ENCODE measurements at places on chromosomes 12 and 14. TPM values are rescaled to one million over a fixed set of nuclear protein-coding genes. Genes with fewer than 3 reads are reported as not detected.

CRIP2 gene
- 68.5 TPM for total RNA-seq

GPD1 gene
- not detected for total RNA-seq

HPD gene
- 0.26 TPM for total RNA-seq

KNTC1 gene
- 8.0 TPM for total RNA-seq

NT5DC3 gene
- 10.4 TPM for total RNA-seq

BEGAIN gene
- under 0.01 TPM for total RNA-seq

MPHOSPH9 gene
- 31.6 TPM for total RNA-seq

MYH6 gene
- not detected for total RNA-seq

RNASE3 gene
- not detected for total RNA-seq

KRT83 gene
- not detected for total RNA-seq

CCDC177 gene
- total RNA-seq: not detected

RIMBP2 gene
- 0.17 TPM for total RNA-seq

TAS2R43 gene
- 0.99 TPM for total RNA-seq

OR6C2 gene
- not detected for total RNA-seq

MYO1H gene
- not detected for total RNA-seq

KRT72 gene
- not detected for total RNA-seq

ANKLE2 gene
- total RNA-seq: 45.5 TPM

HCAR1 gene
- 1.5 TPM for total RNA-seq

TNS2 gene
- total RNA-seq: 52.4 TPM

KRT74 gene
- not detected for total RNA-seq

DEGS2 gene
- 0.26 TPM for total RNA-seq

SERPINA1 gene
- total RNA-seq: under 0.01 TPM

NFATC4 gene
- total RNA-seq: 59.9 TPM

CCDC38 gene
- not detected for total RNA-seq

ANO2 gene
- not detected for total RNA-seq

All from fibroblast of lung (primary cell).